ENCODE measurements at places on chromosomes 11 and 22.
A peak's percentile ranks its signal among the peaks of the same experiment; 100 is the strongest.

DNA sequence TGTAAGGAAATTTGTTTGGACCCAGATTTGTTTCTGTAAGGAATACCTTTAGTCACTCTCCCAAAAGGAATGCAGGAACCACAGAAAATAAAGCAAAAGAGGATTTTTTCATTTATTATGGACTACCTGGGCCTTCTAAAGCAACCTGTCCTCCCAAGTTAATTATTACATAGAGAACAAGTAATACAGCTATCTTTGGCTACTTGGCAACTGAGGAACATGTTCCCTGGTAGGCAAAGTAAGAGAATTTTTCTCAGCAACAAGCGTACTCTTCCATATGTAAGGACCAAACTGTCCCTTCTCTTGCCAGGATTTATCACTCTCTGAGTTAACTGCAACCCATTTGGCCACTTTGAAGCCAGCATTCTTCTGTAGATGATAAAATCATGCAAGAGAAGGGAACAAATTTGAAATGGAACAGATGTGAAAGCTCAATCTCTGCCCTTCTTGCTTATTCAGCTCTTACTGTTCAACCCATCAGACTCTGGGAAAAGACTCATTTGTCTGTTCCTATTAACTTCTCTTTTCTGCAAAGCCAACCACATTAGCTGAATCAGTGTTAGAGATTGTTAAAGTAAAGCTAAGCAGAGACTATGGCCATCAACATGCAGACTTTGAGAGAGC, 190.2 kb downstream of the SWAP70 start:
- DNase-seq: no peak

- no peak for DNase-seq
These were observed 1.3 kb upstream of the SBF2 start for GRCh38 chr11:10295064-10295901.

- DNase-seq: no peak
These were observed 29.6 kb downstream of the SBF1 start for GRCh38 chr22:50445071-50445879.

- DNase-seq: no peak
These were observed 12.9 kb downstream of the CHEK1 start for GRCh38 chr11:125637840-125638239.

GRCh38 chr11:131674051-131674755, 303.8 kb downstream of the NTM start:
- DNase-seq: peak; percentile 81

DNA sequence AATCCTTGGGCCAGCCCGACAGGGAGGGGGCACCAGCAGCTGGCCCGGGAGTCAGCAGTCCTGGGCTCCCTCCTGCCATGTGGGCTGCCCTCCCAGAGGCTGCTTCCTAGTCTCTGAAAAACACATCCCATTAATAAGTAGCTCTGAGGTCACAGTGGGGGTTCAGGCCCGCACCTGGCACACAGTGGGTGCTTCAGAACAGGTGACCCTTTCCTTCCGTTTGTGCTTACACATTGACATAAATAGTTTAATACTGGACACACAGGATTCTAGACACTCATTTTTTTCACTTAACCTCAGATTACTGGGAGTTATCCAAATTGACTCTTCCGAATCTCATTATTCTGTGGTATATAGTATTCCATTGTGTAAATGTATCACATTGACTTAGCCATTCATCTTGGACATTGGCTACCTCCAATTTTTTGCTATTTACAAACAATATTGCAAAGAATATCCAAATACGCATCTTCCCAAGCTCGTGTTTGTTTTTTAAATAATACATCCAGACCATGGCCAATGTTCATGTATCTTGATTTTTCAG, 474 bp upstream of the CHADL start:
- no peak for DNase-seq

DNA sequence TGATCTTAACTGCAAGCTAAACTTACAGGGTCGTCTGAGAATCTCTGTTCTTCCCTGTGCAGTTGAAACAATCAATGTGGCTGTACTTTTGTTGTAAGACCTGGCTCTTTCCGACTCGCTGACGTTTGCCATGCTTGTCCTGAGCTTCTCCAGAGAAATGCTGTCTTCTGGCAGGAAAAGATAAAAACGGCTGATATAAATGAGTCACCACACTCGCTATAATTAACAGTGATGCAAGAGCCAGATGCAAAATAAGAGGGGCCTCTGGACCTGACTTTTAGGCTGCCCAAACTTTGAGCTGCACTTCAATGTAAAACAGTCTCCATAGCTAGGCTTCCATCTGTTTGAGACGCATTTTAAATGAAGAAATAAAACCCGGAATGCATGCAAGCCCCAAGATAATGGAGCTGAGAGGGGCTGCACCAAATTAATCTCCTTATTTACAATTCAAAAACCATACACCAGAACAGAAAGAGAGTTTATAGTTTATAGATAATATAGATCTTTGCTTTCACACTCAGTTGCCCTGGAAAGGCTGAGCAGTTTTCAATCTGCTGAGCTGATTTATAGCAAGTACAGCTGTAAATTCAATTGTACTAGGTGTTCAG, 48.5 kb downstream of the WT1 start:
- no peak for DNase-seq

DNA sequence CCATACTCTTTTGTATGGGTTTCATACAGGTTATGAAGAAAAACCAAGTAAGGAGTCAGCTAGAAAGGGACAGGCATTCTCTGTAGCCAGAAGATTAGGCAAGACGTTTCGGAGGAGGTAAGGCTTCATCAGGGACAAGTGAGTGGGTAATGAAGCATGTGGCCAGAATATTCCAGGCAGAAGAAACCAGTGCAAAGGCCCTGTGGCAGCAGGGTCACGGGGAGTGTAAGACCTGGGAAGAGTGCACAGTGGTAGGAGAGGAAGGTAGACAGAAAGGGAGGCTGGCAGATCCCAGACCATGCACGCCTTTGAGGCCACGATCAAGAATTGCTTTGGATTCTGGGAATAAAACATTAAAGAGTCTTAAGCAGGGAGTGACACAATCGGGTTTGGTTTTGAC, 177.6 kb downstream of the MIAT start:
- no peak for DNase-seq

- DNase-seq: peak; percentile 3
These were observed 3.9 kb upstream of the IL17REL start for GRCh38 chr22:50016308-50016987.
